ENCODE measurements at places on chromosomes 11 and 22.

DNA sequence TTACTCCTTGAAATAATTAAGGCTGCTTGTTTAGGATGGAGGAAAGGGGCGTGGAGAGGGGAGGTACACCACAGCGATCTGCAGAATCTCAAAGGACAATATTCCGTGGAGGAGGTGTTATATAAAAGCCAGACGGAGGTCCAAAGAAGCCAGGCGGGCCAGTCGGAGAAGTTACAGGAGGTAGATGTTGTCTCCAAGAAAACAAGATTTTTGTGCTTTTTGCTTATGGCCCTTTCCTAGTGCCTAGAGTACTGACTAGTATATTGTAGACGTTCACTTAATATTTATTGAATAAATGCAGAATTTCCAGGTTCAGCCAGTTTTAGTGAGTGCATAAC is 761 bp downstream of the ZDHHC13 start:
- no peak for DNase-seq

- no peak for DNase-seq
These were observed 255.4 kb downstream of the MIAT start for GRCh38 chr22:26912655-26913345.

DNA sequence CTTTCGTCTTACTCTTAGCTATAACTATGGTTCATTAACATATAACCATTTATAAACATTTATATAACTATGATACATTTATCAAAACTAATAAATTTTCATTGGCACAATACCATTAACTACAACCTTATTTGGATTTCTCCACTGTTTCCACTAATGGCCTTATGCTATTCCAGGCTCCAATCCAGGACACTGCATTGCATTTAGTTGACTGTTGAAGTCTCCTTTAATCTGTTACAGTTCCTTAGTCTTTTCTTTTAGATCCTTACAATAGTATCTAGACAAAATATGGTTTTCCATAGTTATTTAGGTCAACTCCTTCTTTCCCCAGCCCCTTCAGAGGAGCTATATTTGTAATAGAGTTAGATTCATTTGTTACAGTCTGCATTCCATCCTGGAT is 47.2 kb downstream of the CCDC34 start:
- no peak for DNase-seq

GRCh38 chr11:6611092-6611962 is 689 bp downstream of the TAF10 start:
- DNase-seq, result no peak

- DNase-seq, result no peak
These were observed 8.5 kb upstream of the NUP50 start for GRCh38 chr22:45155050-45155840.

GRCh38 chr11:95682552-95682951 is 107.0 kb downstream of the FAM76B start:
- no peak for DNase-seq

DNA sequence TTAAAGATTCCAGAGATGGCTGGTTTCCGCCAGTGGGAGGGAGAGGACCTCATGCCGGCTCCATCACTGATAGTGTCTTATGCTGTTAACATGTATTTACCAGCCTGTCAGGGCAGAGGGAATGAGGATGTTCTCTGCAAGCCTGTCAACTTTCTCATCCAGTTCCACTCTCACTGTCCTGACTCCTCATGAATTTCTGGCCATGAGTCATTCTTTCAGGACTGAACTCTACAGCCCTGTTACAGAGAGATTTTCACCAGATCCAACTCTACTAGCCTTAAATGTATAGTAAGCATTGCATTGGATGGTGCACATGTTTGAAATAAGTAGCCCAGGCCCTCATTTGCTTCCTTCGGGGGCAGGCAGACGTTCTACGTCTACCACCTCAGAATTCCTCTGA is 387.7 kb downstream of the TMEM135 start:
- no peak for DNase-seq

- DNase-seq, result no peak
These were observed 1.3 kb downstream of the LRP5 start for GRCh38 chr11:68313574-68314202.

DNA sequence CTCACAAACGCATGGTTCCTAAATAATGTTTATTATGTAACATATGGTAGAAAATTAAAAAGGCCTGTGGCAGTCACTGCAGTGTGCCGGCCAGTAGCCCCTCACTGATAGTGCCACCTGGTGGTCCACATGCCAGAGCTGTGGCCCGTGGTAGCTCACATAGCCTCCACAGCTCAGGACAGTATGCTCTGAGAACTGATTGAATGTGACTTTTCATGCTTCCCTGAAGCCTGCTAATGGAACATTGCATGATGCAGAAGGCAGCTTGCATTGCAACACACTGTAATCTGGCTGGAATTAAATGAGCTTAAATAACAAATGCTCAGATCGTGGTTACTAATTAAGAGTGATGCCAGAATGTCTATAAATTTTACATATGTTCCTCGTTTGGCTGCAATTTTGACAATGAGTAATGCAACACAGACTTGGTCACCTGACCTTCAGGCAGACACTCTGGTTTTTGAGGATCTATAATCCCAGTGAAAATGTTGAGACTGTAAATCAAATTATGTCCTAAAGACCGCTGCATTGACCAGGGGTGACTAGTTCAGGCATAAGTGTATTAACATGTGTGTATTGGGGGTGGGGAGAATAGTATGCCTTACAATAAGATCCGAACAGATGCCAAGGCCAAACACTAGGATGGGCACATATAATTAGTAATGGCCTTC is 566.4 kb downstream of the METTL15 start:
- DNase-seq, result no peak

- DNase-seq, result no peak
These were observed 111.4 kb upstream of the GRAMD1B start for GRCh38 chr11:123318623-123319022.

GRCh38 chr11:59560290-59560701 is 49.0 kb downstream of the OR4D9 start:
- DNase-seq, result peak; percentile 64

GRCh38 chr22:40058265-40058664 is 63.5 kb downstream of the FAM83F start:
- no peak for DNase-seq

- no peak for DNase-seq
These were observed 11.0 kb downstream of the OSBPL5 start for GRCh38 chr11:3154001-3154599.

GRCh38 chr22:49230194-49230577 is 597.5 kb downstream of the BRD1 start:
- DNase-seq, result no peak

GRCh38 chr22:38824585-38824984 is 19.2 kb downstream of the NPTXR start:
- DNase-seq, result no peak

- DNase-seq, result no peak
These were observed 60.5 kb downstream of the DDI1 start for GRCh38 chr11:104096900-104097299.

- DNase-seq, result no peak
These were observed 9.7 kb upstream of the HEPHL1 start for GRCh38 chr11:94011478-94011877.

DNA sequence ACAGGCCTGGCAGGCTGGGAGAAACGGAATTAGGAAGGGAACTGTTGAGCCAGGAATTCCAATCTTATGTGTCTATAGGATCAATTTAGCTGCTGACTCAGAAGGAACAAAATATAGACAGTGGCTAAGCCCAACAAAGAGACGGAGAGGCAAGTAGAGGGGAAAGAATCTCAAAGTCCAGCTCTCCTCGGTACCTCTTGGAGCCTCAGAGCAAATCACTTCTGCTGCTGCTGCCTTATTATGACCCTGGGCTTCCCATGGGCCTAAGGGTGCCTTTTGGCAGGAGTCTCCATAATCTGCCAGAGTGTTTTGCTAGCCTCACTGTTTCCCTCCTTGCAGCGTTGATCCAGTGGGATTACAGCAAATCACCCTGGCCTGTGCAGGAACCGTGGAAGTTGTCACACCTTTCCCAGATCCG is 31.7 kb downstream of the PAX6 start:
- no peak for DNase-seq

- DNase-seq, result no peak
These were observed 110.0 kb upstream of the GAL start for GRCh38 chr11:68574308-68574707.

GRCh38 chr11:69533296-69534165 is 52.1 kb downstream of the LINC01488 start:
- DNase-seq, result no peak

DNA sequence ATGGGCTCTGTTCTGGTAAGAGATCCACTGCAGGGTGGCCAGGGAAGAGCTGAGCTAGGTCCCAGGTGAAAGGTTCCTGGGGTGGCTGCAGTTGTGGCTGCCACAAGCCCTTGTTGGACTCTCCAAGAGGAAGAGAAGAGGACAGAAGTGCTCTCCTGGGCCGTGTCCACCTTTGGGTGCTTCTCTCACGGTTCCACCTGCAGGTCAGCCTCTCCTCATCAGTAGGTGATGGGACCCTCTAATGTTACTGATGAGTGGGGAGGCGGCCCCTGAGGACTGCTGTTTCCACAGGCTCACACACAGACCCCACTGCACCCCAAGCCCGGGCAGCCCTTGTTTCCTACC is 804.9 kb downstream of the BRD1 start:
- no peak for DNase-seq

DNA sequence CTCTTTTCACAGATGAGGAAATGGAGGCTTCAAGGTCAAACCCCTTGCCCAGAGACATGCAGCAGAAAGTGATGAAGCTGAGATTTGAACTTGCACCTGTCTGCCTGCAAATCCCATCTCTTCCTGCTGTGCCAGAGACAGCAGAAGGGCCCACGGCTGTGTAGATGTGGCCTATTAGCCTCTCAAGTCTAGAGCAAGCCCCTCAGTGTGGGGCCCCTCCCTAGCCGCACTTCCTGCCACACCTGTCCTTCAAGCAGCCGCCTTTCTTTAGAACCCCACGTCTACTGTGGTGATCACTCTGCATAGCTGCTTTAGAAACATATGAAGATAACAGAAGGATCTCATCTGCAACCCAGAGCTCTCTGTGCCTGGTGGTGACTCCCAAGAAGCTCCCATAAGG is 41.2 kb upstream of the JAM3 start:
- no peak for DNase-seq

GRCh38 chr11:79184285-79184684 is 256.5 kb downstream of the TENM4 start:
- DNase-seq, result no peak

DNA sequence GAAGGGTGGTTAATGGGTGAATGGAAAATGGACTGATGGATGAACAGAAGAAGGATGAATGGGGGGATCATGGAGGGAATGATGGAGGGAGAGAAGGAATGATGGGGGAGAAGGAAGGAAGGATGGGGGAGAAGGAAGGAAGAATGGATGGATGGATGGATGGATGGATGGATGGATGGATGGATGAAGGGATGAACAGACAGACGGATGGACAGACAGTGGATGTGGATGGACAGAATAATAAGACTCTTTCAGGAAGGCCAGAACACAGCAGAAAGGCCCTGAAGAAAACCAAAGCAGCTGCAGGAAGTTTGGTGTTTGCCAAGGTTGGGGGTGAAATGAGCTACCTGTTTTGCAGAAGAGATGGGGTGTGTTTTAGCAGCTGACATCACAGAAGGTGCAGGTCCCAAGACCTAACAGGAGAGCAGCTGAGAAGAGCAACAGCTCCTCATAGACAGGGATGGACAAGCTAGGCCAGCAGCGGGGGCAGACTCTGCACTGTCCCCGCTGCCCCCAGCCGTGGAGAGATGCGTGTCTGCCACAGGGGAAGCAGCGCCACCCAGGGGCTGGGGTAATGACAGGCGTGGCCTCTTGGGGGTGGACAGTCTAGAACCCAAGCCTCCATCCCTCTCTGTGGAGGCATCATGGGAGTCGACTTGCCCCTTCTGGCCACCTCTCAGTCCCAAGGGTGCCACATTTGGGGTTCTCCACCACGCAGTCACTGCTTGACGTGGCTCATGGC is 17.9 kb downstream of the C1QTNF6 start:
- DNase-seq, result no peak

- no peak for DNase-seq
These were observed 3.0 kb downstream of the LRP5 start for GRCh38 chr11:68315171-68315920.

- DNase-seq, result peak; percentile 48
These were observed 96.4 kb downstream of the KIAA1671 start for GRCh38 chr22:25048659-25049647.

GRCh38 chr11:26201411-26201810 is 130.5 kb upstream of the ANO3 start:
- DNase-seq, result no peak

DNA sequence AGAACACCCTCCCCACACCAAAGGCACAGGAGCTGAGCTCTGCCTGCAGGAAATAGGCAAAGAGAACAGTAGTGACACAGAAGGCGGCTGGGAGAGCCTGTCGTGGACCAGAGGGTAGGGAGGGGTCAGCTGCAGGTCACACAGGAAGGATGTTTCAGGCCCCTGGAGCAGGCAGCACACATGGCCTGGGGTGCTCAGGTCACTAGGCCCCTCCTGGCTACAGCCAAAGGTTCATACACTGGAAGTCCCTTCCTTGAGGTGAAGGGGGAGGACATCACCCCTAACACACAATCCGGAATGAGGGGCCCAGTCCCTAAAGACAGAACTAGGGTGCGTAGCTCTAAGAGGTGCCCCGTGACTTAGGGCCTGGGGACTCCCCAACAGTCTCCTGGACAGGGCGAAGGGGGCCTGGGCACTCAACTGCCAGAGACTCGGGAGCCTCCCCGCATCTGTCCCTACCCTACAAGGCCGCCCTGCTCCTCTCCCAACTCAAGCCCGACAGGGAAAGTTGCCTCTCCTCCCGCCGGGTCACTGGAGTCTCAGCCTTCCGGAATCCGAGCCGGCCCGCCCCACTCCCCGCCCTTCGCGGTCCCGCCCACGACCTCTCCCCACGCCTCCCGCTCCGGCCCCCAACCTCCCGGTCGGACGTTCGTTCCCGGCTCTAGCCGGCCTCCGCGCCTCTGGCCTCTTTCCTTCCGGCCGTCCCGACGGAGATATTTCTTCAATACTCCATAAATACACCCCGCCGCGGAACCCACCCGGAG is at the start of gene CYB5R2:
Gene CYB5R2 (minus strand): TSS at position 541 of the 764 bp plus-strand sequence. CDS start 675 bp downstream, outside the sequence.
- no peak for DNase-seq

DNA sequence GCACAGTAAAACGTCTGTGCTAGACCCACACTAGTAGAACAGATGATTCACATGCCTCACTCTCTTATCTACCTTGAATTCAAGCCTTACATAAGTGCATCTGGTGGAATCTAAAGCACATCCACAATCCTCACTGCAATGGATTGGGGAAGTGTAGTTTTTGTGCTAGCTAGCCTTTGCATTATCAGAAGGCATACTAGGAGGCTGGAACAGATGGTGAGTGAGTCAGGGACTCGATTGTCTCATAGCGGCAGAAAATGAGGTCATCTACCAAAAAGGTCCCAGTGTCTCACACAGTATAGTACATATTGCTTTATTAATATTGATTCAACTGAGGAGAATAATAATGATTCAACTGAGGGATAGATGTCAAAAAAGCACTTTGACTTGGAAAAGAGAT is 9.3 kb downstream of the MSANTD4 start:
- no peak for DNase-seq

GRCh38 chr11:63920939-63921417 is 4.0 kb upstream of the RCOR2 start:
- no peak for DNase-seq

- no peak for DNase-seq
These were observed 2.7 kb upstream of the ARHGAP42 start for GRCh38 chr11:100684101-100685065.

GRCh38 chr22:37610480-37611129 is 2.0 kb downstream of the GGA1 start:
- no peak for DNase-seq

GRCh38 chr11:17812091-17812864 is 77.7 kb downstream of the KCNC1 start:
- DNase-seq, result no peak

All from activated CD4-positive, CD25-positive, alpha-beta regulatory T cell treated with anti-CD3 and anti-CD28 coated beads, Interleukin-2, amount 50 U/mL, for 16 hours (primary cell).